Cardiac muscle cell (in vitro differentiated cells and primary cell): ENCODE measurements at places on chromosomes 6 and 20. TPM values are rescaled to one million over a fixed set of nuclear protein-coding genes. Genes with fewer than 3 reads are reported as not detected.
A peak's percentile ranks its signal among the peaks of the same experiment; 100 is the strongest.

GRCh38 chr6:63389191-63389844 is 69.5 kb upstream of the LGSN start:
- DNase-seq, result no peak

DNA sequence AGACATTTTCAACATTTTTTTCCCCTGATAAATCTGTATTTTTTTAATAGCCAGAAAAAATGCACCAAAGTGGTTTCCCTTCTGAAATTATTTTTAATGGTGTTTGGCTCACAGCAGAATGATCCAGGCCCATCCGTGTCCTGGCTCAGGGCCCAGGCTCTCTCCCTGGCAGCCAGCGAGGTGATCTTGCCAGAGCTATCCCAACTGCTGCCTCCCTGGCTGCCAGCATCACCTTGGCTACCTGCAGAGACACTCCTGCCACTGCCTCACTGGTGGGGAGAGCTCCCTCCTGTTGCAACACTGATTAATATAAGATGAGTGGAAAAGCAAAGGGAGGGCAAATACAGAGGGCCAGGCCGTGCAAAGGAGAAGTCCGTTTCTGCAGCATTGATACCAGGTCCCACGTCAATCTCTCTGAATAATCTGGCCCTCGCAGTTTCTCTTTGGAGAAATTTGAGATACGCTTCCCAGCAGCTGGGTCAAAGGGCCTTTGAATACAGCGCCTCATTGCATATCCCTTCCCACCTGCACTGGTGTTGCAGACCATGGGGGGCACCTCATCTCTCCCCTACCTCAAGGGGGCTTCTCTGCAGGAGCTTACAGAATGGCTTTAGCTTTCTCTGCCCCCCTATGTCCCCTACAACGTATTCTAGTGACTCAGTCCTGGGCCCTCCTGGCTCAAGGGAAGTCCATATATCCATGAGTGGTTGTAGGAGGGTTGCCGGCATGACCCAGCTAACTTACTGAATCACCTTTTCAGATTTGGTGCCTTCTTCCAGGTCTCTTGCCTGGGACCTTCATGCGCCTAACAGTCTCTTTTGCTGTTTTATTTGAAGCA is 12.8 kb upstream of the DSTN start:
- no peak for DNase-seq

DNA sequence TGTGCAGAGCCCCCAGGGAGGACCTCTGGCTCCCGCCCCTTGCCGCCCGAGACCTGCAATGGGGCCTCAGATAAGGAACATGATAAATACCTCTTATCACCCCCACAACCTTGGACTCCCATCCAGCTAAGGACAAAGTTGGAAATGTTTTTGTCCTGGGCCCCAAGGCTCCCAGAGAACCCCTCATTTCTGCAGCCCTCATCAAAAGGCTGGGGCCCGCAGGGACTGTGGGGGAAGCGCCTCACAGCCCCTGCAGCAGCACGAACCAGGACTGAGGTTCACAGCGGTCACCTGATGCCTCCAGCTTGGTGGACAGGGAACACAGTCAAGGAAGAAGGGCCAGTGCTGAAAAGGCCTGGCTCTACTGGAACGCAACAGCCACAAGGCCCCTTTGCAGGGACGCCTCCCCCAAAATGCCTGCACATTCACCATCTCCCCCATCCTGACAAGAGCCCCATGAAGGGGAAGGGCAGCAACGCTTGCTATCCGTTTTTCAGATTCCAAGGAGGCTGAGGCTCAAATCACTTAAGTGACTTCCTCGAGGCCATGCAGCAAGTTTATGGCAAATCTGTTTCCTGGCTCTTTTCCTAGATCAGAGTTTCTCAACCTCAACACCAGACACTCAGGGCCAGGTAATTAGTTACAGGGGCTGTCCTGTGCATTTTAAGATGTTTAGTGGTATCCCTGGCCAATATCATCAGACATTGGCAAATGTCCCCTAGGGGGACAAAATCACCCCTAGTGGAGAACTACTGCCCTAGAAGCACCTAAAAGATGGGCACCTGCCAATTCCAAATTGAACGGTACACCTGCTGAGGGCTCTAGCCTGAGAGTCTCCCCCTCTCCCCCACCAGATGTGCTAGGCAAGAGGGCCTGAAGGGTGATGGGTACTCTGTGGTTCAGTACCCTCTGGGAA is 10.6 kb downstream of the TFEB start:
- no peak for DNase-seq

- DNase-seq, result peak; percentile 55
These were observed at the start of gene SLCO4A1 for GRCh38 chr20:62642051-62642665. SLCO4A1 (plus strand) TSS chr20:62642503; CDS start chr20:62656455, 13,952 bp downstream.

- peak; percentile 40 for DNase-seq
These were observed 147.0 kb downstream of the MTFR2 start for GRCh38 chr6:136102991-136103688.

DNA sequence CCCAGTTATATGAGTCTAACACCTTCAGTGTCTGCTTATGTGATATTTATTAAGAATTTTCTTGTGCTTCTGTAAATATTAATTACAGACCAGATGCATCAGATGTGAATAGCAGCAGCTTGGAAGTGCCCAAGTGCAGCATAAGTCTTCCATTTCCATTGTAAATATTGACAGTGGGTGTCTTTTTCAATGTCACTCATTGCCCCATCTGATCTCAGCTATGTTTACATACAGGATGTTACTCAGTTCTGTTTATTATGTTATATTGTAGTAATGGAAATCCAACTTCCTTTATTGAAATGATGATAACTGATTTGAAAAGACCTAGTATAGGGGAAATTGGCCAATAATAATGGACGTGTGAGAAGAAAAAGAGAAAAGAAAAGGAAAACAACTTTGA is 296.7 kb downstream of the SAMD5 start:
- DNase-seq, result no peak

DNA sequence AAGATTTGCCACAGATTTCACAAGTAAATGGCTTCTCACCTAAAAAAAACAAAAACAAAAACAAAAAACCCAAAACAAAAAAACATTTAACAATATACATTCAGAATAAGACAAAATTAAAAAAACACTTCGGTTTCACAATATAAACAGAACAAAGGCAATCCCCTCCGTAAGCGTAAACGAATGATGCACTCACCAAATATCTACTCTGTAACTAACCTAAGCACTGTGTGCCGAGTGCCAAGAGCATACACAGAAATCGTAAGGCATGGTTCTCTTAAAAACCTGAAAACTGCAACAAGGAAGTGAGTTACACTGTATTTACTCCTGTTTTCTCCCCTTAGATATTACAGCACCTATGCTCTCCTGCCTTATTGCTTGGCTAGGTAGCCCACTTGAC is 12.1 kb upstream of the MICAL1 start:
- no peak for DNase-seq

DNA sequence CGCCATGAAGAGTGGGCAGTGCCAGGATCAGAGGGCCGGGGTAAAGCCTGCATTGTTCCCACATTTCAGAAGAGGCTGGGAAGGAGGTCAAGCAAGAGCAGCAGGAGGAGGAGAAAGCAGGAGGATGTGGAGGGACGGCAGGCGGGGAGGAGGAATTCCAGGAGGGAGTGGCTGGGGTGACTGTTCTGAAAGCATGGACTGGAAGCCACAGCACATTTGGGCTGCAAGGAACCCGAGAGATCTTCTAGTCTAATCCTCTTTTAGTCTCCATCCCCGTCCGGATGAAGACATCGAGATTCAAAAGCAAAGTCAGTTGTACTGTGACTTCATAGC is 76.9 kb downstream of the FAM50B start:
- DNase-seq, result no peak

DNA sequence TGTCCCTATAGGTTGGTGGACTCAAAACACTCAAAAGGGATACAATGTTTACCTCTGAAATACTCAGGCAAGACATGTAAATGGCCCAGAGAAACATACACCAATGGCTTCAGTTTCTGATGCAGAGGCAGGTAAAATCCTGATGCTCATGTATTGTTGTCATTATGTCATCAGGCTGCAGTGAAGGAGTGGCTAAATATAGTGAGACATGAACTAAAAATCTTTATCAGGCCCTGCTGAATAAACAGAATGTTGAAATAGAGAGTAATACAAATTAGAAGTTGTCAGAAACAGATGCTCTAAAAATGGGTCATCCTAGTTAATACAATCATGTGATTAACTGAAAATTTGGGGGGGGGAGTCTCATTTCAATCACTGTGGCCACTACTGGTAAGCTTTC is 20.4 kb downstream of the PTPRK start:
- DNase-seq, result no peak

The C6orf15 gene
- polyA plus RNA-seq, result not detected in 2 replicates

The SLC22A16 gene
- polyA plus RNA-seq, result not detected in 2 replicates
